ENCODE measurements at places on chromosomes 7 and 10. TPM values are rescaled to one million over a fixed set of nuclear protein-coding genes. Genes with fewer than 3 reads are reported as not detected.

Gene CHAT
- not detected for total RNA-seq

- DNase-seq, result no peak
Observed at GRCh38 chr7:43489257-43489656, 93.7 kb upstream of the STK17A start.

GRCh38 chr10:63294781-63295180 lies 161.7 kb downstream of the NRBF2 start:
- DNase-seq, result no peak

DNA sequence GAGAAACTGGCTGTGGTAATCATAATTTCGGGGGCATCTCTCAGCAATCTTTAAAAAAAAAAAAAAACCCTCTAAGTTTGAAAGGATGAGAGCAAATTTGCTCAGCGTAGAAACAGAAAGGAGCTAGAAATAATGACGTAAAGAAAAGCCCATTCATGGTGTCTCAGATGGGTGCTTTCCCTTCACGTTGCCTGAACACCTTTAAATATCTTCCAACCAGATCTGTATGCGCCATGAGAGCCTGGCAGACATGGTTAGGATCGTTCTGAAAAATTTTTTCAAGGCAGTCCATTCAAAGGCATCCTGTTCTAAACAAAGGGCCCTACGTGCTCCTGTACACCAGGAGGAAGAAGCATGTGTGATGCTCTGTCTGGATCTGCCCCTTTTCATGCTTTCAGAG lies 141.2 kb upstream of the C1QL3 start:
- no peak for DNase-seq

- DNase-seq, result no peak
Observed at GRCh38 chr7:27203365-27203953, 3.6 kb upstream of the HOXA13 start.

DNA sequence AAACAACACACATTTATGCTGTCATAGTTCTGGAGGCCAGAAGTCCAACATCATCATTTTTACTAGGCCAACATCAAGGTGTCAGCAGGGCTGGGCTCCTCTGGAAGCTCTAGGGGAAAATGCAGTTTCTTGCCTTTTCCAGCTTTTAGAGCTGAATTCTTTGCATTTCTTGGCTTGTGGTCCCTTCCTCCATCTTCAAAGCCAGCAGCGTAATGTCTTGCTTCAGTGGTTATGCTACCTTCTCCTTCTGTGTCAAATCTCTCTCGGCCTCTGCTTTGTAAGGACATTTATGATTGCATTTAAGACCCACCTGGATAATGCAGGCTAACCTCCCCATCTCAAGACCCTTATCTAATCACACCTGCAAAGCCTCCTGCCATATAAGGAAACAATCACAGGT lies 66.5 kb upstream of the ANKRD1 start:
- no peak for DNase-seq

Gene PKD2L1
- total RNA-seq, result 0.13 TPM

All from myocyte (in vitro differentiated cells).